ENCODE measurements at places on chromosomes 11 and 22.

DNA sequence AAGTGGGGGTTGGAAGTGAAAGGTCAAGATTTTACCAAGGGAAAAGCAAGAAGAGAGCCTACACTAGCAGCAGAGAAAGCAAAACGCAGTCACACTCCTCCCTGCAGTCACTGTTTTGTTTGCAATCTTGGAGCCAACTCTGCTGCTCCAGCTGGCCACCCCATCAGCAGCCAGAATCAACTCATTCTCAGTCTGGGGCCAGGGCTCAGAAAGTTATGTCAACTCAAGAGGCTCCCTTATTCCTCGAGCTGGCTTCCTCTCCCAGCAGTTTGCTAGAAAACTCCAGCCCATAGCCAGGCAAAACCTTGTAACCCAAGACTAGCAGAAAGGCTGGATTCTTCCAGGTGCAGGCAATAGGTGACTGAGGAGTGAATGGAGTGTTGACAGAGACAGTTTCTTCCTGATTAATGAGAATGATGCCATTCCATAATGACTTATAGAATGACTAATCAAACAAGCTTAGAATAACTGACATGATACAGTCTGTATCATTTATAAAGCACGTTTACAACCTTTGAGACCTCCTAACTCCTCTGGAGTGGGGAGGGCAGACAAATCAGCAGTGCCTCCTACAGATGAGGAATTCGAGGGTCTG, 53.4 kb downstream of the P4HA3 start:
- DNase-seq: no peak

- no peak for DNase-seq
Observed at GRCh38 chr11:80146232-80146631, 705.4 kb upstream of the TENM4 start.

DNA sequence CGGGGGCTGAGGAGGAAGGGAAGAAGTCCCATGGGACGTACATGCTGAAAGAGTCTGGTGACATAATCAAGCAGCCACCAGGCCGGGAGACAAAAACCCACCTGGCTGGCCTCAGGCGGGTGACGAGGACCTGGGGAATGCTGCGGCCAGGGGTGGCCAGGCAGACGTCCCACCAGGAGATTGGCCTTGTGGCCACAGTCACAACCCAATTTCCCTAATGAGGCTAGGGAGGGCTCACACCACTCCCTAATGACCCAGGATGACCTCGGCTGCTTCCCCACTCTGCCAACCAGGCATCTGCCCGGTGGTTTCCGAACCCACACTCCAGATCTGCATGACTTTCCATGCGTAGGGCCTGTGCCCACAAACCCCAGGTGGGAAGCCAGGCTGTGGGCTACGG, 66.9 kb downstream of the SCUBE1 start:
- DNase-seq: no peak

DNA sequence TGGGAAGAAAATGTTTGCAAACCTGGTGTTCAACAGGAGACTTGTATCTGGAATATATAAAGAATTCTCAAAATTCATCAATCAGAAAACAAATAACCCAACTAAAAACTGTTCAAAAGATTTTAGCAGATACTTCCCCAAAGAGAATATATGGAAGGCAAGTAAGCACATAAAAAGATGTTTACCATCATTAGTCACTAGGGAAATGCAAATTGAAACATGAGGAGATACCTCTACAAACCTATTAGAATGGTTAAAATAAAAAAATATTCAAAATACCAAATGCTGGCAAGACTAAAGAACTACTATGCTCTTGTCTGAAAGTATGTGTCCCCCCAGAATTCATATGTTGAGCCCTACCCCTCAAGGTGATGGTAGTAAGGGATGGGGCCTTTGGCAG, 8.6 kb downstream of the EXPH5 start:
- no peak for DNase-seq

DNA sequence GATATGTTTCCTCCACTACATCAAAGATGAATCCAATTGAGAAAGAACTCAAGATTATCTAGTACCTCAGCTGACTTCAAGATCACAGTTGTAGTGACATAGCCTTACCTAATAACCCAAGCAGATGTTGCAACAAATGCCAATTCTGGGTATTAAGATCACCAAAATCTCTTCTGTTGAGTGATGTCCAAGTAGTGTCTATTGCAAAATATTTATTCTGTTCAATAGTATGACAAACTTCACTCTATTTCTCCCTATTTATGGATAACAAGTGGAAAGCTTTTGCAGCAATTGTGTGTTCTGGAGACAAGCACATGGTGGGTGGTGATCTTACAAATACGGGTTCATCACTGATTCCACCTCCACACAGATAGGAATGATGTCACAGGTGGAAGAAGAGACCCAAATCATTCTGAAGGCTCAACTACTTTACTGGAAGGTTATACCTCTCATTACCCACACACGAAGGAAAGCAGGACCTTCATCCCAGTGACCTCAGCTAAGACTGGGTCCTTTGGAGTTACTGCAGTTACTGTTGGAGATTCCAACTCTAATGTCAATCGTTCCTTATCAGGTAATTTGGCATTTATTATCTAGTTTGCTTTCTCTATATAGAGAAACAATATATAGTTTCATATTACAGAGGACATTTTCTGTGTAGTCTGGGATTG, 72.0 kb downstream of the CD44 start:
- DNase-seq: no peak
